Activated CD8-positive, alpha-beta memory T cell treated with anti-CD3 and anti-CD28 coated beads, Interleukin-2, amount 10 ng/mL, durations not matched to agents 7 days and 5 days (primary cell): ENCODE measurements at places on chromosomes 7 and 10.

DNA sequence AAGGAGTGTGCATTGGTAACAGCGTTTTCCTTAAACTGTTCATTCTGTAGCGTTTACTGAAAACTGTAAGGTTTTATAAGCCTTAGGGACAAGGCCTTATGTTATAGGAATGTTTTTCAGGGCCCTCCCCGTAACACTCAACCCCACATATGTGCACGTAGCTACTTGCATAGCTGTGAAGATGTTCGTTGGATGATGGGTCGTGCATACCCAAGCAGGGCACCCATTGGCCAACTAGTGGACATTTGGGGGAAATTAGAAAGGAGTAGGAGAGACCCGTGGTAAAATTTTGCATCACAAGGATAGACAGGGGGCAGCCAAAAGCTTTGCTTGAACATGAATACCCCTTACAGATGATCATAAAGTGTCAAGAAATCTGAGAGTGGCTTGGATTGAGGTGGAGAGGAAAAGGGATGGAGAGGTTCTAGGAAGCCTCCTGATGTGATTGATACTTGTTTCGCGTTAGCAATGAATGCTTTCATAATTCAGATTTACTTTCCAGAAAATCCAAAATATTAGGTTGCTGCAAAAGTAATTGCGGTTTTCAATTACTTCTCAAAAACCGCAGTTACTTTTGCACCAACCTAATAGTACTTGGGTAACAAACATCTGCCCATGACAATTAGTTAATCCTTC is 878 bp downstream of the SEC61A2 start:
- peak; percentile 71 for DNase-seq

DNA sequence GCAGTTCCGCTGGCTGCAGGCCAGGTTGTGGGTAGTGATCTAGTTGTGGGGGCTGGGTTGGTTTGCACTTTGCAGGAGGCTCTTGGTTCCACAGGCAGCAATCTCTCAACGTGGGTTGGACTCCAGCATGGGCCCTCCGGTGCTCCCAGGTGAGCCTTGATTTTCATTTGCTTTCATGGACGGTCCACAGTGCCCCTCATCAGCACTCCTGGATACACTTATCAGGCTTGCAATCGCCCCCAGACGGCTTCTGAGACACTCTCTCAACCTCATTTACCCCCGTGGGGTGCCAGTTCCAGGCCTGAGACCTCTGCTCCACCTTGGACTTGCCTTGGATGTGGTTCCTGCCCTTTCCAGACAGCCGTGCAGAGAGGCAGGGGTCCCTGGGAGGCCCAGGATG is 31.3 kb upstream of the ZNF273 start:
- DNase-seq, result no peak

DNA sequence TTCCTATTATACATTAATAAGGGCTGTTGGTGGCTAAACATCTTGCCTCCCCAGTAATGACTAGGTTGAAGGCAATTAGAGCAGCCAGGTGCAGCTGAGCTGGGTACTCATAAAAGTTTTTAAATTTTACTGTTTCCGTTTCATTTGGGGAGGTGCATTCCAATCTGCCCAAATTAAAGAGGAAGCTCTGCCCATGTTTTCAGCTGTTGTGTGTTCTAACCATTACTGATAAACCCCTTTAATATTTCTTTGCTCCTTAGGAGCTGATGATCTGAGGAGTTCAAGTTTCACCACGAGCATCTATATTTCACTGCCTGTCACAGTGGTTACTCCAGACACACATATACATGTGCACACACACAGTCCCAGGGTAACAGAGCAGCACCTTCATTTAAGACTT is 94.4 kb downstream of the JAZF1 start:
- no peak for DNase-seq

DNA sequence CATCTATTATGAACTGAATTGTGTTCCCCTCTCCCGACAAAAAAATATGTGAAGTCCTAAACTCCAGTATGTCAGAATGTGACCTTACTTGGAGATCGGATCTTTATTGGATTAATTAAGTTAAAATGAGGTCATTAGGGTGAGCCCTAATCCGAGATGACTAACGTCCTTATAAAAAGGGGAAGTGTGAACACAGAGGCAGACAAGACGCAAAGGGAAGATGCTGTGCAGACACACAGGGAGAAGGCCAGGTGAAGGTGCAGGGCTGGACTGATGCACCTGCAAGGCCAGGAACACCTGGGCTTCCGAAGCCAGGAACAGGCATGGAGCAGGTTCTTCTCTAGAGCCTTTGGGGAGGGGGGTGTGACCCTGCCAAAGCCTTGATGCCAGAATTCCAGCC is 187.8 kb downstream of the PARD3 start:
- no peak for DNase-seq

- no peak for DNase-seq
Measured at GRCh38 chr7:85630904-85631600, 444.2 kb upstream of the SEMA3D start.

DNA sequence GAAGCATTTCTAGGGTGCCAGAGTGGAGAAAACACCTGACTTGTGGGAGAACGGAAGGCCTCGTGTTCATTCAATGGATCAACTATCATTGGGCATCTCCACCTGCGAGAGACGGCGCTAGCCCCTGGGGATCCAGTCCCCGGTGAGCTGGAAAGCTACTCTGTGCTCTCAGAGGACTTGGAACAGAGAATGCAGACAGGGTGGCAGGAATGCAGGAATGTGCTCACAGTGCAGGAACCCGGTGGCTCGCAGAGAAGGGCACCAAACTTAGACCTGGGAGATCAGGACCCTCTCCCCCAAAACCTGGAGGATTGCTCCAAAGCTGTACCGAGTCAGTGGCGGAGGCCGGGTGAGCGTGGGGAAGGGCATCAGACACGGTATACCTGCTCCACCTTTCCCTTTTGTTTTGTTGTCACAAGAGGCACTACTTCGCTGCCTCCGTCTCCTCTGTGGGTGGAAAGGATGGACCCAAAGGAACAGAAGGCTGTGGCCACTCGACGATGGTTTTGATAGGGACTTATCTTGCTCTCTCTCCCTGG is 569.0 kb upstream of the C7orf33 start:
- DNase-seq, result no peak

GRCh38 chr7:110522061-110522760 is 568.7 kb upstream of the LRRN3 start:
- DNase-seq, result no peak

- DNase-seq, result no peak
Measured at GRCh38 chr10:27998954-27999275, at the start of gene ODAD2. Gene ODAD2, minus strand, starts transcription at chr10:27999079. Its CDS starts 3,937 bp downstream, at chr10:27995142.

DNA sequence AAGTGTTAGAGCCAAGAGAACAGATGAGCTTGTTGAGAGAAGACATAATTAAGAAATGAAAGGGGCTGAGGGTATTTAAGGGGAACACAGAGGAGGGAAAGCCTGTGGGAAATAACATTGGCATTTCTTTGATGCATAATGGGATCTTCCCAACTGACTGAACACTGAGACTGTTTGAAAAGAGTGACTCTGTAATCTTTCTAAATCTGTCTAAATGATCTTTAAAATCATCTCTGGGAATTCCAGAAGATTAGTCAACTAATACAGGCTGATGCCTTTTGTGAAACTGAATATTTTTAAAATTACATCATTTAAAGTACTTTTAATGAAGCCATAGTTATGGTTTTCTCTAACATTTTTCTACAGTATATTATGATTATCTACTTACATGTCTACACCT is 17.4 kb upstream of the SLC35G1 start:
- DNase-seq, result no peak

GRCh38 chr10:7571981-7572380 is 94.8 kb downstream of the ITIH5 start:
- no peak for DNase-seq
